ENCODE measurements at places on chromosomes 11 and 22. TPM values are rescaled to one million over a fixed set of nuclear protein-coding genes. Genes with fewer than 3 reads are reported as not detected.
A peak's percentile ranks its signal among the peaks of the same experiment; 100 is the strongest.

Gene P2RY6
- not detected for total RNA-seq

Gene OR51M1
- not detected for total RNA-seq

Gene DLG2
- 0.73 TPM for total RNA-seq

Gene IL17REL
- total RNA-seq = not detected

Gene MYOD1
- total RNA-seq = not detected

DNA sequence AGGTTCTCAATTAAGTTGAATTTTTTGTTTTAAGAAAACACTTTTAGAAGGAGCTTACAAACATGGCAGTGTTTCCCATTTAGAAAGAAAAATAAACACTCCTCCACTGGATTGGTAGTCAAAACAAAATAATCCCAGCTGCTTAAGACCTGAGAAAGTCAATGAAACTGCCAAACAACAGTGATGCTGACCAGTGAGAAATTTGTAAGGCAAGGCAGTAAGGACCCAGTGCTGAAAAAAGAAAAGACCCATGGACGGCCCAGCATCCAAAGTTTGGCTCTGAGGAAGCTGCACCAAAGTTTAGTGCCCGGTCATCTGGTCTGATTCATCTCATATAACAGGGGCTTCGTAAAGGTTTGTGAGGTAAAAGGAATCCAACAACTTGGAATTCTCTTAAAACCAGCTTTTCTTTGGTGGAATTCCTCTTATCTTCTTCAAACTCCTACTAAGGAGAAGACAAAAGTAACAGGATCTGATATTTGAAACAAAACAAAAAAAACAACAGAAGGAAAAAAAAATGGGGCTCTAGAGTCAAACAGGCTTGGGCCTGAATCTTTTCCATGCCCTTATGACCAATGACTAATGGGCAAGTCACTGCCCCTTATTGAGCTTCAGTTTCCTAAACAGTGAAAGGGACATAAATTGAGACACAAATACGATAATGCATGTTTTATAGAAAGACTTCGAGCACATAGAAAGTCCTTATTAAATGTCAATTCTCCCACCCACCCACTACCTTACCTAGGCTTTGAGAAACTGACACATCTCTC lies 383.0 kb upstream of the NARS2 start:
- no peaks in the 10 kb centered on the region for H3K36me3 ChIP-seq
- no peak for DNase-seq
- H3K27ac ChIP-seq = no peak overlapping the region
- H3K27me3 ChIP-seq = no peaks in the 10 kb centered on the region
- peaks cover 8% of the 10 kb centered on the region for H3K4me1 ChIP-seq

GRCh38 chr22:26785932-26786331 lies 128.5 kb downstream of the MIAT start:
- no peaks in the 10 kb centered on the region for H3K27me3 ChIP-seq
- DNase-seq = no peak

DNA sequence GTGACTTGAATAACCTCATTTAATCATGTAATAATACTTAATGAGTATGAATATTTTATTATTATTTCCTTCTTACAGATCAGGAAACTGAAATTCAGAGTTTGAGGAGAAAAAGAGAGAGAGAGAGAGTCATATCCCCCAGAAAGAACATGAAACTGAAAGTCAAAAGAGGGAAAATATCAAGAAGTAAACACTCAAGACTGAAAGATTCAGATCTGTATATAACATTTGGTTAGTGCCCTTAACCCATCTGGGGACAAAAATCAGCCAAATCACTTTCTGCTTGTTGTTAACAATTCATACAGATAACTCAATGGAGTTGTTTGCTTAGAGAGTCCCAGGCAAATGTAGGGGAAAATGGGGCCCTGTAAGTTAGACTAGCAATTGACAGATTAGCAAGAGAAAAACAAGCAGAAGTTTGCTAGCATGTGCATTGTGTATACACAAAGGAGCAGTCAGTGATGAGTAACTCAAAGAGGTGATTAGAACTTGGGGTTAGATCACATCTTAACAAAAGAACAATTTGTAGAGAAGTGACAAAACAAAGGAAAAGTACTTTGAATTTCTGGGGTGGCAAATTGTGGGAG lies 25.9 kb upstream of the MMP13 start:
- H3K4me1 ChIP-seq = peaks cover 9% of the 10 kb centered on the region
- H3K36me3 ChIP-seq = no peaks in the 10 kb centered on the region
- no peaks in the 10 kb centered on the region for H3K27me3 ChIP-seq
- H3K4me3 ChIP-seq = no peak overlapping the region

DNA sequence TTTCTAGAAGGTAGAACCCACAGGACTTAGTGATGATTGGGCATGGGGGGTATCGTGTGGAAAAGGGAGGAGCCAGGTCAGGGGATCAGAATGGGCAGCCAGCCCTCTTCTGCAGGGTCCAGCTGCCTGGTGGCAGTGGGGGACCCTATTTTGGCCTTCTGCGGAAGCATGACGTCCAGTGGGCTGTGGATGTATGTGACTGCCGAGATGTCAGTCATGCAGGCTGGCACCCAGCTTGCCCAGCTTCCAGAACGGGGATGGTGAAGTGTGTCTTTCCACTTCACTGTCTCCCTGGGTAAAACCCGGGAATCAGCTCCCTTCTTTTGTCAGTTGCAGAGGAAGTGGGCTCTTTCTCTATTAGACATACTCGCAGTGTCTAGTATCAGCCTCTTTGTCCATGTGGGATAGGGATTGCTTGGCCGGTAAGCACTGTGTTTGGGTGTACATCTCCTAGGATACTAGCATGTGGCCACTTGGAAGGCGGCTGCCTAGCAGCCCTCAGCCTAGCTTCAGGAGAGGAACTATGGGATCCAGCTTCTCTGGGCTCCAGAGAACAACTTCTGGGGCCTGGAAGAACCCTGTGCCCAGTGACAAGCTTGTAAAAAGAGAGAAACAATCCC lies 51.4 kb downstream of the GRIK4 start:
- no peak for DNase-seq
- H3K27me3 ChIP-seq = peaks cover 35% of the 10 kb centered on the region
- no peak overlapping the region for H3K27ac ChIP-seq
- H3K4me3 ChIP-seq = no peak overlapping the region

- H3K4me1 ChIP-seq = no peaks in the 10 kb centered on the region
- H3K27ac ChIP-seq = no peak overlapping the region
- H3K4me3 ChIP-seq = no peak overlapping the region
Observed at GRCh38 chr11:121372671-121373429, 79.3 kb upstream of the SORL1 start.

- no peak for DNase-seq
- H3K36me3 ChIP-seq = no peaks in the 10 kb centered on the region
Observed at GRCh38 chr11:2775083-2775625, 75.4 kb upstream of the KCNQ1OT1 start.

GRCh38 chr11:65113361-65113756 lies 1.7 kb downstream of the TM7SF2 start:
- peaks cover 34% of the 10 kb centered on the region for H3K4me1 ChIP-seq
- no peaks in the 10 kb centered on the region for H3K27me3 ChIP-seq
- peak overlapping the region; percentile 81 for H3K4me3 ChIP-seq
- no peak for DNase-seq
- peak overlapping the region; percentile 79 for H3K27ac ChIP-seq

DNA sequence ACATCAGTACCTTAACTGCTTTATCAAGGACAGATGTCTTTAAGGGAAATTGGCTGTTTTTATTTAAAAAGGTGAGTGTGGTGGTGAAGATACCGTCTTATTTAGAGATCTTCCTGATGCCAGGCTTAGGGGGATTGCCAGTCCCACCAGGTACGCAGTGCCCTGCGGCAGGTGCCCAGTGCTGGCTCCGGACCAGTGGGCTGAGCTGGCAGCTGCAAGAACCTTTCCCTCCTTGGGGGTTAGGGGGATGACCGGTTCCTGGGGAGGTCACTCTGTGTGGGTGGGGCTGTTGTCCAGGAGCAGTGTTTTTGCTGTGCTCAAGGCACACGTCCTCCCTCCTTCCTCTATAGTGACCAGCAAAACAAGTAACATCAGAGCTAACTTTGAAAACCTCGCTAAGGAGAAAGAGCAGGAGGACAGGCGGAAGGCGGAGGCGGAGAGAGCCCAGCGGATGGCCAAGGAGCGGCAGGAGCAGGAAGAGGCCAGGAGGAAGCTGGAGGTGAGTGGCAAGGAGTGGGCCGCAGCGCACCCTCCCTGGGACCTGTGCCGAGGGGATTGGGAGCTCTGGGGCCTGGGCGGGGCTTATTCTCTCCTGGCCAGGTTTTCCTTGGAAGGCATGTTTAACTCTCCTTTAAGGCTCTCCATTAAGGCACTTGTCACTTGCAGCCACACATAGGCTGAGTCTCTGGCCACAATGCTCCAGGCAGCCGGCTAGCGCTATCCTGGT lies 30.5 kb downstream of the CTTN start:
- no peak for DNase-seq
- no peaks in the 10 kb centered on the region for H3K4me1 ChIP-seq
- no peaks in the 10 kb centered on the region for H3K27me3 ChIP-seq
- no peak overlapping the region for H3K27ac ChIP-seq
- no peak overlapping the region for H3K4me3 ChIP-seq
- H3K36me3 ChIP-seq = peaks cover 78% of the 10 kb centered on the region

DNA sequence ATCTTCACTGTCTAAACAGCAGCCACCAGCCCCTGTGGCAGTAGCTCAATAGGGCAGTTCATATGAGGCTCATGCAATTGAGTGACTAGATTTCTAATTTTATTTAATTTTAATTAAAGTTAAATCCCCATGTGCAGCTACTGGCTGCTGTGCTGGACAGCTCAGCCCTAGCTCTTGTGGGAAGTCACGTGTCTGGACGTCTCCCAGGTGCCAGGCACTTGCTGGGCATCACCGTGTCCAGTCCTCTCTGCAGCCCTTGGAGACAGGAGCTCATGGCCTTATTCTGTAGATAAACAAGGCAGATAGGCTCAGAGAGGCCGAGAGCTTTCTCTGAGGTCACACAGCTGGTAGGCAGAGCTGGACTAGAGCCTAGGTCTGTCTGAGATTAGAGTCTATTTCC lies 95.0 kb downstream of the ARHGAP8 start:
- no peaks in the 10 kb centered on the region for H3K4me1 ChIP-seq
- no peak for DNase-seq
- H3K36me3 ChIP-seq = peaks cover 43% of the 10 kb centered on the region

GRCh38 chr22:35524966-35525686 lies 15.5 kb upstream of the RASD2 start:
- peaks cover 33% of the 10 kb centered on the region for H3K27me3 ChIP-seq
- DNase-seq = no peak
- H3K27ac ChIP-seq = no peak overlapping the region
- no peak overlapping the region for H3K4me3 ChIP-seq
- no peaks in the 10 kb centered on the region for H3K36me3 ChIP-seq

DNA sequence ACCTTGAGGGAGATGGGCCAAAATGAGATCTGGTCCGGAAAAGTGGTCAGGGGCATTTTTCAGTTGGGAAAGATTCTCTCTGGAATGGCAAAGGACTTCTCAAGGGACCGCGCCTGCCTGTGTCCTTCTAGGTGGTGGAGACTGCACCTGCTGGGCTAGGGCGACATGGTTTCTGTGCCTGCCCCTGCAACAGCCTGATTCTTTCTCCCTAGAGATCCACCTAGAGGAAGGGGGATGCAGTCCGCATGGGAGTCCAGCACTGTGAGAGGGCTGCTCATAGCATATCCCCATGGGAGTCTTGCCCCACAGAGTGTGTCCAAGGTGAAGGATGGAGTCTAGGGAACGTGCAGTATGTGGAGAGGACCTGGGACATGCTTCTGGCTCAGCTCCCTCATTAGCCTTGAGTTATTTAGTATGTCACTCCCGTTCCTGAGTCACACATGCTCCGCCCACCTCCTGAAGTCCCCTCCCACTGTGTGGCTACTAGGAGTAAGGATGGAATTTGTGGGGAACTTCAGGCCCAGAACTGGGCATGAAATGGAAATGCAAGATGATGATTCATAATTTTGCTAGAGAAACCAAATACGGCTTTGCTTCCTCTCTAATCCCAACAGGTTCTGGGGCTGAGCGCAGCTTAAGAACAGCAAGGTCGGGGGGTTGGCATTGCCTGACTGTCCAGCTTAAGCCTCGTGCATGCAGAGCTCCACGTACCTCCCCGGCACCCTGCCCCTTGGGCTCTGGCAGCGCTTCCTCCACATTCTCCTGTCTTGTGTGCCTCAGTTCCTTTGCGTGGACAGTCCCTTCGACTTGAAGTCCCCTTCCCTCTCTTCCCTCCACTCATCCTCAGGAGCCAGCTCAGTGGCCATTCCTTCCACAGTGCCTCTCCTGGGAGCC lies 35.0 kb downstream of the GRIK4 start:
- H3K36me3 ChIP-seq = no peaks in the 10 kb centered on the region
- DNase-seq = peak; percentile 46
- H3K27ac ChIP-seq = no peak overlapping the region
- peaks cover 18% of the 10 kb centered on the region for H3K4me1 ChIP-seq
- peaks cover 24% of the 10 kb centered on the region for H3K27me3 ChIP-seq

- H3K27me3 ChIP-seq = peaks cover 61% of the 10 kb centered on the region
- DNase-seq = peak; percentile 7
- H3K4me1 ChIP-seq = no peaks in the 10 kb centered on the region
- H3K27ac ChIP-seq = no peak overlapping the region
- no peaks in the 10 kb centered on the region for H3K36me3 ChIP-seq
Observed at GRCh38 chr11:119774172-119774763, 45.3 kb upstream of the NECTIN1 start.

- no peaks in the 10 kb centered on the region for H3K36me3 ChIP-seq
- H3K27me3 ChIP-seq = peaks cover 86% of the 10 kb centered on the region
- no peak for DNase-seq
- H3K27ac ChIP-seq = no peak overlapping the region
- no peak overlapping the region for H3K4me3 ChIP-seq
- H3K4me1 ChIP-seq = no peaks in the 10 kb centered on the region
Observed at GRCh38 chr22:36936362-36937116, 23.1 kb downstream of the CSF2RB start.

DNA sequence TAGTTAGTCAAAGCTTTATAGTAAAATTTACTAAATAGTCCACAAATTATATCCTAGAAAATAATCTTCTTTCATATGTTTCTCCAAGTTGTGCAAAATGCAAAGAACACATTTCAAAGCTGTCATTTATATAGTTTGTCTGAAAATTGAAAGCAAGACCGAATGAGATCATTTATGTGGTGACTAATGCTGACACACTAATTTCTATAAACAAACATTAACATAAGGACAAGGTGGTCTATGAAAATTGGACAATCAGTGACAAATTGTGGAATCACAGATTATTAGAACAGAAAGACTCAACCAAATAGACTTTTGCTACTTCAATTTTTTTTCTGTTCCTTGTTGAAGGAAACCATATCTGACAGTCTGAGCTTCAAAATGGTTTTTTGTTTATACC lies 1056.1 kb downstream of the LRRC4C start:
- DNase-seq = no peak
- no peaks in the 10 kb centered on the region for H3K27me3 ChIP-seq
- H3K4me3 ChIP-seq = no peak overlapping the region
- H3K27ac ChIP-seq = no peak overlapping the region
- no peaks in the 10 kb centered on the region for H3K4me1 ChIP-seq

- no peaks in the 10 kb centered on the region for H3K4me1 ChIP-seq
- no peak for DNase-seq
- no peaks in the 10 kb centered on the region for H3K27me3 ChIP-seq
- no peak overlapping the region for H3K27ac ChIP-seq
Observed at GRCh38 chr11:65212226-65212801, 30.6 kb downstream of the CAPN1 start.

DNA sequence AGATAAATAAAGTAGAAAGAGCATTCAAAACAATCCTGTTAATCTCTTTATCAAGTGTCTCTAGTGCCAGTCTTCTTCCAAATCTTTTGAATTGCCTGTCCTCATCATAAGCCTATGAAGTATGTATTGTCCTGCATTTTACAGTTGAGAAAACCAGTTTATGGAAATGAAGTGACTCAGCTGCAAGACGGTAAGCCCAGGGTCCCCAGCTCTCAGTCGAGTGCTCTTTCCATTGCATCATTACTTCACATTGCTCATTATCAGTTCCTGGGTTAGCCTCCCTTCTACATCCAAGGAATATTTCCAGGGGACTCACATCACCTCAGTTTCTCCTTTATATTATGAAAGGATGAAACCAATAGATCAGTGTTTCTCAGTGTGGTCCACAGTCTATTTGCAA lies 9.1 kb upstream of the P4HA3 start:
- H3K27ac ChIP-seq = no peak overlapping the region
- H3K36me3 ChIP-seq = no peaks in the 10 kb centered on the region
- H3K4me1 ChIP-seq = no peaks in the 10 kb centered on the region
- no peak overlapping the region for H3K4me3 ChIP-seq
- no peak for DNase-seq

Measured in Calu3 (cell line).